ENCODE measurements at places on chromosomes 1 and 21. TPM values are rescaled to one million over a fixed set of nuclear protein-coding genes. Genes with fewer than 3 reads are reported as not detected.

GPR157 gene
- 10.4 TPM for total RNA-seq

KAZN gene
- 20.7 TPM for total RNA-seq

ZBTB8A gene
- 11.2 TPM for total RNA-seq

SPATA21 gene
- total RNA-seq: not detected

CFAP126 gene
- total RNA-seq: not detected

ATP1A4 gene
- not detected for total RNA-seq

DEPDC1 gene
- 0.13 TPM for total RNA-seq

ASPM gene
- total RNA-seq: 1.2 TPM

Data from thyroid gland (tissue), 4 donors.